HepG2 (cell line): ENCODE measurements at places on chromosomes 5 and 9.

DNA sequence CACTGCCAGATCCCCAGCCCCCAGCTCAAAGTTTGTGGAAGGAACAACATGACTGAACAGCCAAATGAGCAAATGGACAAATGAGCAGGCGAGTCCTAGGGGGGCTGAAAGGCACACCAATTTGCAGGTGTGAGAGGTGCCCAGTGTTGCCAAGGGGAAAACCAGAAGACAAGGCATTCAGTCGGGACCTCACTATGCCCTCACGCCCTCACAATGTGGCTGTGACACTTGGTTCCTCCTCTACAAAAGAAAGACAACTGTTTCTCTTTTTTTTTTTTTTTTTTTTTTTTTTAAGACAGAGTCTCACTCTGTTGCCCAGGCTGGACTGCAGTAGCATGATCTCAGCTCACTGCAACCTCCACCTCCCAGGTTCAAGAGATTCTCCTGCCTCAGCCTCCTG, 28.0 kb downstream of the TNIP1 start:
- H3K36me3 ChIP-seq = peaks cover 47% of the 10 kb centered on the region
- no peak for DNase-seq
- no peaks in the 10 kb centered on the region for H3K27me3 ChIP-seq
- no peaks in the 10 kb centered on the region for H3K4me1 ChIP-seq
- H3K27ac ChIP-seq = no peak overlapping the region

DNA sequence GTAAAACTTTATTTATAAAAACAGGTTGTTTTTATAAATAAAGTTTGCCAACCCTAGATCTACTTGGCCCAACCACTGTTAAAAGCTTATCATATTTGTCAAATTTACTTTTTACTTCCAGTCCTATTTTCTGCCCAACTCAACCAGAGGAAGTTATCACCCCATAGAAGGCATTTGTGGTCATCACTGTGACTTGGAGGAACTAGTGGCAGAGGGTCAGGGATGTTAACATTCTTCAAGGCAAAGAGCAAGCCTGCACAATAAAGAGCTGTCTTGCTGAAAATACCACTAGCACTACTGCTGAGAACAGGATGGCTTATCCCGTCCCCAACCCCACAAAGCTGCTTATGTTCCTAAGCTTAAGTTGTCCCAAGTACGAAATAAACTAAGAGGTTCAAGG, 22.3 kb downstream of the TTC33 start:
- no peak for DNase-seq
- H3K27ac ChIP-seq = no peak overlapping the region
- no peaks in the 10 kb centered on the region; the same call in 1 of the 2 replicates for H3K36me3 ChIP-seq
- no peaks in the 10 kb centered on the region for H3K27me3 ChIP-seq
- no peak overlapping the region for H3K4me3 ChIP-seq
- H3K4me1 ChIP-seq = peaks cover 24% of the 10 kb centered on the region

DNA sequence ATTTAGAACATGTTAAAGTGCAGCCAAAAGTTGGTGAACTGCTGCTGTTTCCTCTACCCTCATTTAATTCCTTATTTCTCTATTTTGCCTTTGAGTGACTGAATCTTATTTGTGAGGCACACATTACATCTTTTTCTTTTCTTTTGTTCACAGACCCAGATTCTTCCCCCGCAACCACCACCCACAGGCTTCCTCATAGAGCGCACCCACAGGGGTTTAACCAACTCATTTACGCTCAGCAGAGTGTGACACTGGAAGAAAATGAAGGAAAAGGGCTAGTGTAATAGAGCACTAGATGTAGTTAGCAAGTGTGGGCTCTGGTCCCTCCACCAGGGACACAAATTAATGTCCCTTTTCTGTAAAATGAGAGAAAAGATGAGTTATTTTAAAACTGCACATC, 200.7 kb downstream of the PARP8 start:
- H3K4me1 ChIP-seq = no peaks in the 10 kb centered on the region
- H3K36me3 ChIP-seq = no peaks in the 10 kb centered on the region
- H3K4me3 ChIP-seq = no peak overlapping the region

DNA sequence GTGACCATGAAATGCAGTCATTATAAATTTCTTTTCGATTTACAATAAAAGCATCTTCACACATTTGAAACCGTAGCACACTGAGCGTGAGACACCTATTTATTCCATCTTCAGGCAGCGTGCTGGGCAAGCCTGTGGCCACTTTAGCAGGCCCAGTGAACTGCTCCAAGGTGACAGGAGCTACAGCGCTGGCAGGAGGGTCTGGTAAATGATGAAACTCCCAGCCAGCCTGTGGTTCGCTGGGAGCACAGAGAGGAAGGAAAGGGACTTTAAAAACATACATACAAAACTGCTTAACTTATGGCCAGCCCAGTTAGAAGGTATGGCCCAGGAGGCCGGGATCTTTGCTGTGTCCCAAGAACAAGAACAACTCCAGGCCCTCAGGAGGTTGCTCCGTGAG, 5.1 kb downstream of the RAPGEF1 start:
- no peak overlapping the region for H3K4me3 ChIP-seq
- no peaks in the 10 kb centered on the region for H3K27me3 ChIP-seq
- no peak for DNase-seq

GRCh38 chr5:135713161-135713915, 121.1 kb upstream of the SLC25A48 start:
- H3K4me3 ChIP-seq = no peak overlapping the region
- DNase-seq = no peak
- no peak overlapping the region for H3K27ac ChIP-seq
- peaks cover 60% of the 10 kb centered on the region; the same call in 2 of the 3 replicates for H3K27me3 ChIP-seq
- H3K36me3 ChIP-seq = no peaks in the 10 kb centered on the region
